ENCODE measurements at places on chromosomes 13 and 19. TPM values are rescaled to one million over a fixed set of nuclear protein-coding genes. Genes with fewer than 3 reads are reported as not detected.

SMAD9 gene
- total RNA-seq, result 1.3 TPM

DAND5 gene
- not detected for total RNA-seq

DIAPH3 gene
- 10.2 TPM for total RNA-seq

SIGLEC14 gene
- total RNA-seq, result not detected

LEUTX gene
- total RNA-seq, result not detected

FCAR gene
- total RNA-seq, result not detected

KCNJ14 gene
- total RNA-seq, result 0.42 TPM

POLR1G gene
- 14.9 TPM for total RNA-seq

ZNF763 gene
- 0.09 TPM for total RNA-seq

BEST2 gene
- total RNA-seq, result not detected

PRSS57 gene
- total RNA-seq, result not detected

KIR2DL3 gene
- not detected for total RNA-seq

RB1 gene
- total RNA-seq, result 30.1 TPM

MCF2L gene
- not detected for total RNA-seq

ZNF490 gene
- total RNA-seq, result 4.3 TPM

PPP1R13L gene
- total RNA-seq, result 64.0 TPM

KLK2 gene
- not detected for total RNA-seq

SHISA2 gene
- total RNA-seq, result 1.1 TPM
